Activated CD8-positive, alpha-beta memory T cell treated with anti-CD3 and anti-CD28 coated beads for 4 hours (primary cell): ENCODE measurements at places on chromosomes 11 and 22.

GRCh38 chr11:125072218-125072960 is 9.3 kb downstream of the SLC37A2 start:
- DNase-seq = no peak

- no peak for DNase-seq
Observed at GRCh38 chr11:70834277-70834940, 418.0 kb downstream of the SHANK2 start.

DNA sequence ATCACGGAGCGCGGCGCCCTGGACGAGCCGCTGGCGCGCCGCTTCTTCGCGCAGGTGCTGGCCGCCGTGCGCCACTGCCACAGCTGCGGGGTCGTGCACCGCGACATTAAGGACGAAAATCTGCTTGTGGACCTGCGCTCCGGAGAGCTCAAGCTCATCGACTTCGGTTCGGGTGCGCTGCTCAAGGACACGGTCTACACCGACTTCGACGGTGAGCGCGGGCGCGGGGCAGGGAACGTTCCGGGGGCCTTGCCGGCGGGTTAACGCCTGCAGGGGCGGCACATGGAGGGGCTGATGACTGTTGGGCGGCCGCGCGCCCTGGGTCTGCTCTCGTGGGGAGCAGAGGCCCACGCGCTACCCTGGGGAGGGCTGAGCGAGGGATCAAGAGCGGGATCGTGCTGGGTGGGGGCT is 1.0 kb downstream of the PIM3 start:
- DNase-seq = no peak

DNA sequence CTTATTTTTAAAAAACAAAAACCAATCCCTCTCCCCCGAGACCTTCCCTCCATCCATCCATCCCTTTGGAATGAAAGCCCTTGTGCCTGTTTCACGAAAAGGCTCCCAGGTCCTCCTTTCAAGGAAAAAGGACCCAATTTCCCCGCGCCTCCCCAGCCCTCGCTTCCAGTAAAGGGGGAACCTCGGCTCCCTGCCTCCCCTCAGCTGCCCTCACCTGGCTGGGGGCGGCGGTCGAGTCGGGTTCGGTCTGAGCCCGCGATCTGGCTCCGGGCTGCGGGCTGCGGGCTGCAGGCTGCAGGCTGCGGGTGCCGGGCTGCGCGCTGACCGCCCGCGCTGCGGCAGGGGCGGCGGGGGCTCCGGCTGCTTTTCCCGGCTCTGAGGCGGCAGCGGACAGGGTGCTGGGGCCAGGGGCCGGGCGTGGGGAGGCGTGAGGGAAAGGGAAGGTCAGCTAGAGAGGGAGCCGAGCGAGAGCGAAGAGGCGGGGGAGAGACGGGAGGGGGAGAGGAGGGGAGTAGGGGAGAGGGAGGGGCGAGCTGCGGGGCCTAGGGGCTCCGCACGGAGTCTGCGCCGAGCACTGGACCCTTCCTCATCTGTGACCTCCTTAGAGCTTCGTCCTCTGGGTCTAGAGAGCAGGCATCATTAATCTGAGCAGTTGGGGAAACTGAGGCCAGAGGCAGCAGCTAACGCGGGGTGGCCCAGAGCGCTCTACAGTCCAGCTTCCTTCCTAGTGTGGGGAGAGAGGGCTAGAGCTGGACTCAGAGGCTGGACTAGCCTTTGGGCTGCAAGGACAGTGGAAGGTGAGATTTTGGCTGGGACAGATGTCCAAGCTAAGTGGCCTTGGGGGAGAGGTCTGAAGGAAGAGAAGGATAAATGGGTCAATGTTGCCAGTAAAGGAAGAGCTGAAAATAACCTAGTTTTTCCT is at the start of gene C1QTNF4:
Gene C1QTNF4 (minus strand): TSS at position 478 of the 922 bp plus-strand sequence. CDS start 3,601 bp downstream, outside the sequence.
- no peak for DNase-seq

DNA sequence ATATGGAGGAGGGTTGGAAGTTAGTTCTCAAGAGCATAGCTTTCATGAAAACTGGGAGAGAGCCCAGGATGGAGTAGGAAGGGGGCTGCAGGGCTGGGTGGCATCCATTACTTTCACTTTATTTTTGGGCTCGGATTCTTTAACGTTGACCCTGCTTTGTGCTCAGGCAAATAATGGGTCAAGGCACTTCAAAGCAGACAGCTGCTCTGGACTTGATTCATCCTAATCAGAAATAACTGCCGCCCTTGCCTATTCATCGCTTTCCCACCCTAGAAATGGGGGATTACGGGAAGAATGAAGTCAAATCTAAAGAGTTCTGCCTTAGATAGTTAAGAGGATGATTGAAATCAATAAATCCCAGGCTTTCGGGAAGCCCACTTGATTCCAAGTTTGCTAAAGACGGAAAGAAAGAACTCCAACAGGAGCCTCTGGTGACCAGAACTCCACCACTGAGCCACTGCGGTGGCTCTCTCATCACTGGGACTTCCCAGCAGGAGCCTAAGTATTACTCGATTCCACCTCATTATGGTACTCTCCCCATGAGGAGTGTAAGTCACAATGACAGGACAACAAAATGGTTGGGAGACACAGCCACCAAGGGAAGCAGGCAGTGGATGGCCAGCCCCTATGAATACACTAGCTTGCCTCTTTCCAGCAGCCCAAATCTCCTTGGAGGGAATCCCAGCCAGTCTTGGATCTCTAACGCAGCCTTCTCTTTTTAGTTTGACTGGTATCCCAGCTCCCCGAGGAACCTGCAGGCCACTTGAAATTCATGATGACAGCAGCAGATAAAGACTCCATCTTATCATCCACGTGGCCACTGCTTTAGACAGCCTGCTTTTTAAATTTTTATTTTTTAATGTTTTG is 815.5 kb downstream of the NTM start:
- DNase-seq = no peak

- DNase-seq = no peak
Observed at GRCh38 chr22:44887941-44888366, 121.9 kb downstream of the PHF21B start.

- no peak for DNase-seq
Observed at GRCh38 chr11:132024587-132025295, 654.3 kb downstream of the NTM start.

DNA sequence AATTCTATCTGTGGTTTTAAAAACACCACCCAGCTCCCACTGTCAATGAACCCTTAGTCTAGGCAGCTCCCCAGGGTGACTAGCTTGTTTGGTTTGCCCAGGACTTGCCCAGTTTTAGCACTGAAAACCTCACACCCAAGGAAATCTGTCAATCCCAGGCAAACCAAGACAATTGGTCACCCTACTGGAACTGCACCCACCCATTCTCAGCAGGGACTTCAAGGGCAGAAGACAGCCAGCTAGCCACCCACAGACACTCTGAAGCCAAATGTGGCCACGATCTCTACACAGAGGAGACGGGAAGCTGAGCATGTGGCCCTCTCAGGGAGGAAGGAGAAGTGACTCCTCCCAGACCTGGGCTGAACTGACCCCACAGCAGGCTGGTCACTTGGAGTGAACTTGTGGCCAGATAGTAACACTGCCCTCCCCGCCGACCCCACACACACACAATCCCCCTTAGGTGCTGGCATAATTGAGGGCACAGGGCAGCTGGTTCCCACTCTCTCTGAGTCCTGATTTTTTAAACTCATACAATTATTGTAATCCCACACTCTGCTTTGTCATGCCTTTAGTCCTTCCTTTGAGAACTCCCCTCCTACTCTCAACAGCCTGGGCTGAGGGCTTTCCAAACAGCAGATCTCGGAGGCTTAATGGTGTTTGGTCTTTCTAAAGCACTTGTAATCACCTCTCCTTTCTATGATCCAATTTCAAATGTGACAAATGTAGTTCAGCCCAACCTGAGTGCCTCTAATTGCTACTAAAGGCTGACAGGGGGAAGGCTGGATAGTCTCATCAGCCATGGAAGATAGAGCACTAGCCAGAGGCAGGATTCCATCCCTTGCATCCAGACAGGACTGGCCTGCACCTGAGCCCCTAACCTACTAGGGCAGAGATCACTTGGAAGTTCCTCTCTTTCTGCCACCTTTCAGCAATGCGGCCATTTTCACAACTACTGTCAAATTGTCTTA is 74.7 kb upstream of the DRD2 start:
- DNase-seq = no peak

- no peak for DNase-seq
Observed at GRCh38 chr22:48474881-48475280, 1352.8 kb downstream of the BRD1 start.

GRCh38 chr11:31303644-31304180 is 65.8 kb downstream of the DCDC1 start:
- DNase-seq = no peak

DNA sequence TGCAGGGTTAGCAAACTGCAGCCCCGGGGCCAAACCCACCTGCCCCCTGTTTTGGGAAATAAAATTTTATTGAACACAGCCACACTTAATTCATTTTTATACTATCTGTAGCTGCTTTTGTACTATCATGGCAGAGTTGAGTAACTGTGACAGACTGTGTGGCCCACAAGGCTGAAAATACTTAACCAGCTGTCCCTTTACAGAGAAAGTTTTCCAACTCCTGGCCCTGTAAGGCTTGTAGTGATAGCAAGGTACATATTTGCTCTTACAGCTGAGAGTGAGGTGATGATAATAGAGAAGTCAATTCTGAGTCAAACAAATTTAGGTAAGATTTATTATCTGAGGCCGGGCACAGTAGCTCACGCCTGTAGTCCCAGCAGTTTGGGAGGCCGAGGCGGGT is 87.4 kb upstream of the SLC6A5 start:
- no peak for DNase-seq

GRCh38 chr22:46517255-46517761 is 20.1 kb downstream of the CELSR1 start:
- no peak for DNase-seq

DNA sequence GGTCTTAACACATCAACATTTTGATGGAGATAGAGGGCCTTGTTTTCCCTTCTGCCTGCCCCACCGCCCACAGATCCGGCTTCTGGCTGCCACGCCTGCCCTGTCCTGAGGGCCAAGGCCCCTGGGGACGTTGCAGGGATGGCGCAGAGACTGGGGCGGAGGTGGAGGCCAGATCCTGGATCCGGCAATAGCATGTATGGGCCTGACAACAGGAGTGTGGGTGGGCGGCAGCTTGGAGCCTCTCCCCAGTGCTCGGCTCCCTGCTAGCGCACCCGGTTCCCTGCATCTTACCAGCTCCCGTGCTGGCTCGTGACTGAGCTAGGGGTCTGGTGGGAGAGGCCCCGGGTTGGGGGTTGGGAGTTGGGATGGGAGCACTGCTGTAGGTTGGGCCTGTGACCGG is 95.6 kb downstream of the ZBTB16 start:
- DNase-seq = no peak

DNA sequence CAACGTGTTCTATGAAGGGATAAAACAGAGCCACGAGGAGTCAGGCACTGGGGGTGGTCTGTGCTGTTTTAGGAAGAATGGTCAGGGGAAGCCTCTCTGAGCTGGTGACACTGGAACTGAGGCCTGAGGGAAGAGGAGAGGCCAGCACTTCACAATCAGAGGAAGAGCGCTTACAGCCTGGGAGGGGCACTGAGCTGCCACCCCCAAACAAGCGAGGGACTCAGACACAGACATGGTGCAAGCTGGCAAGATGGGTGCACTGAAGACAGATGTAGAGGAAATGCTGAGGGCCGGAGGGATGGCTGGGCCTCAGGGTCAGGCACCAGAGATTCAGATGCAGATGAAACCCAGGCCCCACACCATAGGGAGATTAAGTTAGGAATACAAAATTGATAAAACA is 40.0 kb upstream of the TP53I11 start:
- DNase-seq = no peak

- DNase-seq = no peak
Observed at GRCh38 chr11:122439866-122440810, 215.4 kb upstream of the UBASH3B start.

DNA sequence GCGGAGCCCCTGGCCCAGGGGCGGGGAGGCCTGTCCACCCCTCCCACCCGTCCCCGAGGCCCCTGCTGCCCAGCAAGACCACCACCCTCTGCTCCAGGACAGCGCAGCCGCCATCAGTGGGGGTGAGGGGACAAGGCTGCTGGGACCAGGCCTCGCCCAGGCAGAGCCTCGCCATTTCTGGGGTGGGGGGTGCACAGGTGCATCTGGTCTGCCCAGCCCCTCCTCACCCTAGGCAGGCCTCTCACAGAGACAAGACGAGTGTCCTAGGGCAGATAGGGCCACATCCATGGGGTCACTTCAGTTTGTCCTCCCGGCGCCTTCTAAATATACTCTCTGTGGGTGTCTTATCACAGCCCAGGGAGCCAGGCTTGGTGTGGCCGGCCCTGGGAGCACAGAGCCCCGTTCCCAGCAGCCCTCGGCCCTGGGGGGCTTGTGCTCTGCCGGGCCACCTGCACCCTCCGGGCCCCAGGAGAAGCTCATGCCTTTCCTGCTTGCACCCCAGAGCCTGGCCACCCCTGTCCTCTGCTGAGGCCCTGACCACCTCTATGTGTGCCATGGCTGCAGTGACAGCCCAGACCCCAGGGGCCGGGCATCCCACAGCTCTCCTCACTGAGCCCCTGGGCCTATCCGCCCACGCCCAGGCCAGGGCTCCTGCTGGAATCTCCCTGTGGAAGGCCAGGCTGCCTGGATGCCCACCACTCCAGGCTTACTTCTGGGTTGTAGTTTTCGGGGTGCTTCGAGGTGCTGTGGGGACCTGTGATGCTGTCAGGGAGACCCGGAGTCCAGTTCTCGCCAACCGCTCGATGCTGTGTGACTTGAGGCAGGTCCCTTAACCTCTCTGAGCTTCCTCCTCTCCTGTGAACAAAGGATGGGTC is 70.8 kb downstream of the KCNQ1 start:
- no peak for DNase-seq

GRCh38 chr22:33844273-33844672 is 76.0 kb downstream of the LARGE1 start:
- no peak for DNase-seq

- DNase-seq = no peak
Observed at GRCh38 chr22:50292643-50293440, 14.6 kb downstream of the PLXNB2 start.

DNA sequence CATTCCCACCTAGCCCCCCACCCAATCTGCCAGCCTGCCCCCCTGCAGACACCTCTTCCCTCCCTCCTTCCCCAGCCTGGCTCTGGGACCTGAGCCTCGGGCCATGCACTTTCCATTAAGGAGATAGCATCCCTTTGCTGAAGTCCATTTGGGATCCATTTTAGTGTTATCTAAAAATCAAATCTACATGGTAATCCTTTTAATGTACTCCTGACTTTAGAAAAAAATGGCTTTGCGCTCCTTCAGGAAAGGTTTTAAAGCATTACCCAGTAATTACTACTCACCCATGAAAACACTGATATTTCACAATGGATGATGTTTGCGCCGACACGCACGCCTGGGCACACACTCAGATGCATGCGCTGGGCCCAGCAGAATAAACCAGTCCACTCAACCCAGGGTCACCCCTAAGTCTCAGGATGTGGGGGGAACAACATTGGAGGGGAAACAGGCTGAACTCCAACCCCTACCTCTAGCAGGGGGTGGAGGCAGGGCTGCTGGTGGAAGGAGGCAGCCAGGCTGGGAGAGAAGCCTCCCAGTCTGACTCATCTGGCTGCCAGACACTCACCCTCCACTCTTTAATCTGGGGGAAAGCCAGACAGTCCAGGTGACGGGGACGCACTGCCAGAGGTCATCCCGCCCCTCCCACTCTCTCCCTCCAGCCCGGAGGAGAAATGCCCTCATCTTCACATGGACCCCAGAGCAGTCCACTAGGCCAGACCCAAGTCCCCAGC is 29.8 kb downstream of the LMO1 start:
- no peak for DNase-seq

GRCh38 chr11:2215230-2215560 is 43.6 kb upstream of the TH start:
- no peak for DNase-seq

GRCh38 chr11:106012744-106013143 is 9.3 kb downstream of the MSANTD4 start:
- no peak for DNase-seq

- DNase-seq = no peak
Observed at GRCh38 chr11:93285430-93285829, 45.1 kb upstream of the DEUP1 start.
